DMS79 (cell line): ENCODE measurements at places on chromosomes 13 and 19.

DNA sequence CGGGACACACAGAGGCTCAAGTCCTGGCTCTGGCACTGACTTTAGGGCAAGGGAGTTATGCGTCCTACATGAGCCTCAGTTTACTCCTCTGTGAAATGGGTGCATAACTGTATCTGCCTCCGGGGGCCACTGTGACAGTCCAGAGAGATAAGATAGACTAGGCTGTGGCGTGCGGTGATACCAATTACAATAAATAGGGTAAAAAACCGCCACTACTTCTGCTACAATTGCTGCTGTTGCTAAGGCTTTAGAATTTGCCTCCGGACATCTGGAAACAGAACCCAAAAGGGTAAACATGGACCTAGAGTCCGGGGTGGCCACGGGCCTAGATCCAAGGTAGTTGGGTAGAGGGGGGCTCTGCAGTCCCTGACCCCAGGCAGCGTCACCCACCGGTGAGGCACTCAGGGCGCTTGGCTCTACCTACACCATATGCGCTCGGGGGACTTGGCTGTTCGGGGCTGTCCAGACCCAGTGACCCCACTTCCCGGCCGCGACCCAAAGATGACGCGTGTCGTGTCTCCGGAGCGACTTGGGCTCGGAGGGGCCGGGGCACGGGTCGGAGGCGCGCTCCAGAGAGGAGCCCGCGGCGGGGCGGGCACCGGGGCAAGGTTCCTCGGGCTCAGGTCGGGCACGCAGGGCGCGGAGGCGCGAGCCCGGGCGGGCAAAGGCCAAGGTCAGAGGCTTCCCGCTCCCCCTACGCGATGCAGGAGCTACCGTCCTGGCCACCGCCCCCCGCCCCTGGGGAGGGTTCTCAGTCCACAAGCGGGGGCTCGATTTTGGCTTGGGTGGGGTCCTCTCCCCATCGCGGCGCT, 1.1 kb downstream of the INSR start:
- DNase-seq = no peak

GRCh38 chr19:19554074-19555023, 16.3 kb downstream of the CILP2 start:
- DNase-seq = no peak

DNA sequence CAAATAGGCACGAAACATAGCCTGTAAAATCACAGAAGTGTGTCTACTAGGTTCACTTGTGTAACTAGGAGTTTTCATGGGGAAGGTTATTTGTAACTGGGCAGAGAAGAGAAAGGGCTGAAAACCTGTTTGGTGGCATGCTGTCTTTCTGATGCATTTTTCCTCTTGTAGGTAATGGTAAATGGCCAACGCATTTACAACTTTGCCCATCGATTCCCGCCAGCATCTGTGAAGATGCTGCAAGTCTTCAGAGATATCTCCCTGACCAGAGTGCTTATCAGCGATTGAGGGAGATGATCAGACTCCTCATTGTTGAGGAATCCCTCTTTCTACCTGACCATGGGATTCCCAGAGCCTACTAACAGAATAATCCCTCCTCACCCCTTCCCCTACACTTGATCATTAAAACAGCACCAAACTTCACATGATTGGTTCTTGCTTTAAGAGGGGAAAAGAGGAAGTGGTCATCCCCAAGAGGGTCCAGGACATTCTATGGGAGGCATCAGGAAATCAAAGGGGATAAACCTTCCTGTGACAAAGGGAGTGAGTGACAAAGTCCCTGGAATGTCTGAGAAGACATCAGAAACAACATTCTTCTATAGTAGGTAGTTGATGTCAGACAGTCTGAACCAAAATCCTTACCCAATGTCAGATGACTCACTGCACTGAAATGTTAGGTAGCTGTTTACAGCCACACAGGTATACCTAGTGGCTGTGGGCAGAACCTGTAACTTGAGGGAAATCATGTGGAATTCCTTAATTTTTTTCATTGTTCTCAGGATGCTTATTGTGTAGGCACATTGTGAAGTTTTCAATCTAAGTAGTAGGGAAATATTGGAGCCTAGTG, 5.0 kb downstream of the LGALS14 start:
- no peak for DNase-seq

- no peak for DNase-seq
Observed at GRCh38 chr13:25571237-25571636, 199.5 kb downstream of the ATP8A2 start.

DNA sequence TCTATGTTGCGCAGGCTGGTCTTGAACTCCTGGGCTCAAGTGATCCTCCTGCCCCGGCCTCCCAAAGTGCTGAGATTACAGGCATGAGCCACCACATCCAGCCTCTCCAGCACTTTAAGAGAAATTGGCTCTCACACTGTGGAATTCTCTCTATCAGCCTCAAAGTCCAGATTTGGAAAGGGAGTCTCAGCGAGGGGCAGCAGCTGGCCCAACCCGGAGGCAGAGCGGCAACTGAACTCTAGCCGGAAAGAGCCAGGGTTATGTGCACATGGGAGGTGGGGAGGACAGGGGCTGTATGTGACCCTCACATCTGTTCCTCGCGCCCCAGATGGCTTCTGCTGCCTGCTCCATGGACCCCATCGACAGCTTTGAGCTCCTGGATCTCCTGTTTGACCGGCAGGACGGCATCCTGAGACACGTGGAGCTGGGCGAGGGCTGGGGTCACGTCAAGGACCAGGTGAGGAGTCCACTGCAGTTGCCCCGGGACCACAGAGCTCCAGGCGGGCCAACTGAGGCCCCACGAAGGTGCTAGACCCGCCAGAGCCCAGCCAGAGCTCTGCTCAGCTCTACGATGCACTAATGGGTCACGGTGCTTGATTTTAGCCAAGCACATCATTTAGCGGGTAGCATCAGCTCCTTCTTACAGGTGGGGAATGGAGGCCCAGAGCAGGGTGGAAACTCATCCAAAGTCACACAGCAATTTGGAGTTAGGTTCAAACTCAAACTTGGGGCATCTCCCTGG, 1.3 kb downstream of the CREB3L3 start:
- DNase-seq = no peak

DNA sequence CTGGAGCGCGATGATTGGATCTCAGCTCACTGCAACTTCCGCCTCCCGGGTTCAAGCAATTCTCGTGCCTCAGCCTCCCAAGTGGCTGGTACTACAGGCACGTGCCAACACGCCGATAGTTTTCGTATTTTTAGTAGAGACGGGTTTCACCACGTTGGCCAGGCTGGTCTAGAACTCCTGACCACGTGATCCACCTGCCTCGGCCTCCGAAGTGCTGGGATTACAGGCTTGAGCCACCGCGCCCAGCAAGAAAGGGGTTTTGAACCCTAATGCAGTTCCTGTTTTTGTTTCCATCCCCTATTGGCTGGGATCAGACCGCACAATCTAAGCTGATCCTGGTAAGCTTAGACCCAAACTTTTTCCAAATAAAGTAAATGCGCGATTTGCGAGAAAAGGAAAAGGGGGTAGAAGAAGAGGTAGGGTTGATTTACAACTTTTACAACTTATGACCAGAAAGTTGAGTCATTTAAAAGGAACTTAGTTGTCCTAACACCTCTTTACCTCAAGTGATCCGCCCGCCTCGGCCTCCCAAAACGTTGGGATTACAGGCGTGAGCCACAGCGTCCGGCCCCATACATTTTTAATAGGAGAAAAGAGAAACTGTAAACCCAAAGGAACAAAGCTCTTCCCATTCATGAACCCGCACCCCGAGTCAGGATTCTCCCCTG, 764 bp downstream of the ZNF626 start:
- DNase-seq = no peak

DNA sequence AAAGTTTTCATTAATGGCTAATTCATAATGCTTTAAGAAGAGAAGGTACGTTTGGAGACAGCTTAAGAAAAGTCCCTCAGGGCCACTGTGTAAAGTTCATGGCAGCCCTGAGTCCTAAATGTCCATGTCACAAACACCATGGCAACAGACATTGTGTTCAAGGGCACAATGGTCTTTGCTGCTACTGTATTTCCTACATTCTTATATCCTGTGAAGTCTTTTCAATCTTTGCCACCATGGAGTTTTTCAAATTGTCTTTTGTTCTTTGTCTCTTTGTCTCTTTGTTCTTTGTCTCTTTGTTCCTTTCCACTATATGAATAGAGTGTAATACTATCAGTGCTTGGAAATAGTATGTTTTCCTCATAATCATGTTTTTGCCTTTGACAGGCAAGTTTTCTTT, 178.8 kb downstream of the VWA8 start:
- no peak for DNase-seq

DNA sequence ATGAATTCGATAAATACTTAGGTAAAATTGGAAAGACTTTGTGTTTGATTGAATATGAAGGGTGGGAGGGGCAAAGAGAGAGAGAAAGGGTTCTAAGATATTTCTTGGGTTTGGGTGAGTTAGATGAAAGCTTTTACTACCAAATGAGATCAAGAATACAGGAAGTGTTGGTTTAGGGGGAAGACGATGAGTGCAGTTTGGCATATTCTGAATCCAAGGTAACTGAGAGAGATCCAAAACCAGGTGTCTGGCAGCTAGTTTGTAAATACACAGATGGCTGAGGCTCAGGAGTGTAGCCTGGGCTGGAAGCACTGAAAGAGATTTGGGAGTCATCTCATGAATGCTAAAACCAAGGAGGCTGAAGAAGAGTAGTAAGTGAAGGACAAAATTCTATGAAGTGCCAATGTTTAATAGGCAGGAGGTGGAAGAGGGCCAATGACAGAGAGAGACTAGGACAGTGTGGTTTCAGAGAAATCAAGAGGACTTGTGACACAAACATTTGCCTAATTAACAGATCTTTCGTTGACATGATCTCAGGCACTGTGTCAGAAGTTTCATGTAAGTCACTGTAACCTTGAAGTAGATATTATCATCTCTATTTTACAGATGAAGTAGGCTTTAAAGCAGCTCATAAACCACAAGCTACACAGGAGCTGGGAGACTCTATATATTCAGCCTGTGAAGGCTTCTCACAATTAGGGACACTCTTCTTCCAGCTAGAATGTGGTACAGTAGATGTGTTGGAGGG, 70.2 kb upstream of the ZDHHC20 start:
- no peak for DNase-seq

DNA sequence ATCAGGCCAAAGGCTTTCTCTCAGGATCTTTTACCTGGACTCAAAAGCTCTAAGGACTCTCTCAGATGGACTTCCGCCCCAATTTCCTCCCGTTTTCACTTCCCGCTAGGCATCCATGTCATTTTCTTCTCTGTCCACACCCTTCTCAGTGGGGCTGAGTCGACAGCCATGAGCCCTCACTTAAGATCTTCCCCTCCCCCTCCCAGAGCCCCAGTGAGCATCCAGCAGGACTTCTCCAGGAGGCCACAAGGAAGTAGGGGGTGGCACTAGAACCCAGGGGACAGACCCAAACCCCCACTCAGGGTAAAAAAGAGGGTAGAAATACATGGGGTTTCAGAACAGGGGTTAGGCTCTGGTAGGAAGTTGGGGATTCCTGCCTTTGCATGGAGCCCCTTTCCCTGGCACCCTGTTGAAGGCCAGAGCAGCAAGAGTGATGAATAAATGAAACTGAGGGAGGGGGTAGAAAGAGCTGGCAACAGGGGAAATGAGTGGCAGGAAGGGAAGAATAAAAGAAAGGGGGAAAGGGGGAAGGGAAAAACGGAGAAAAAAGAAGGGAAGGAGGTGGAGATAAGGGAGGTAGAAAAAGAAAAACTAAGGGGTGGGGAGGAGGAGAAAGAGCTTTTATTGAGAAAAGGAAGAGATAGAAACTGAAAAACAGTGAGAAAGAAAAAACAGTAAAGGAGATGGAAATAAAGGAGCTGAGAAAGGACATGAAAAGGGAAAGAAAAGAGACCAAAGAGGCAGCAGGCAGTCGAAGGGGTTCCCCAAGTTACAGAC, 42.3 kb downstream of the DEDD2 start:
- DNase-seq = no peak

DNA sequence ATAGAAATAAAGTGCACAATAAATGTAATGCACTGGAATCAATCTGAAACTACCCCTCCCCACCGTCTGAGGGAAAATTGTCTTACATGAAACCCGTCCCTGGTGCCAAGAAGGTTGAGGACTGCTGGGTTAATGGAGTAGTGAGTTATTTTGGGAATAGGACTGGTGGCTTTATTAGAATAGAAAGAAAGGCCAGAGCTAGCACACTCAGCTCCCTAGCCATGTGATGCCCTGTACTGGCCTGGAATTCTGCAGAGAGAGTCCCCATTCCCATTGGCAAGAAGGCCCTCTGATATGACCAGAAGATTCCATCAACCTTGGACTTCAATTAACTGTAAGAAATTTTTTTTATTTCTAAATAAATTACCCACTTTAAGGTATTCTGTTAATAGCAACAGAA, 393.5 kb upstream of the PCDH9 start:
- DNase-seq = no peak

DNA sequence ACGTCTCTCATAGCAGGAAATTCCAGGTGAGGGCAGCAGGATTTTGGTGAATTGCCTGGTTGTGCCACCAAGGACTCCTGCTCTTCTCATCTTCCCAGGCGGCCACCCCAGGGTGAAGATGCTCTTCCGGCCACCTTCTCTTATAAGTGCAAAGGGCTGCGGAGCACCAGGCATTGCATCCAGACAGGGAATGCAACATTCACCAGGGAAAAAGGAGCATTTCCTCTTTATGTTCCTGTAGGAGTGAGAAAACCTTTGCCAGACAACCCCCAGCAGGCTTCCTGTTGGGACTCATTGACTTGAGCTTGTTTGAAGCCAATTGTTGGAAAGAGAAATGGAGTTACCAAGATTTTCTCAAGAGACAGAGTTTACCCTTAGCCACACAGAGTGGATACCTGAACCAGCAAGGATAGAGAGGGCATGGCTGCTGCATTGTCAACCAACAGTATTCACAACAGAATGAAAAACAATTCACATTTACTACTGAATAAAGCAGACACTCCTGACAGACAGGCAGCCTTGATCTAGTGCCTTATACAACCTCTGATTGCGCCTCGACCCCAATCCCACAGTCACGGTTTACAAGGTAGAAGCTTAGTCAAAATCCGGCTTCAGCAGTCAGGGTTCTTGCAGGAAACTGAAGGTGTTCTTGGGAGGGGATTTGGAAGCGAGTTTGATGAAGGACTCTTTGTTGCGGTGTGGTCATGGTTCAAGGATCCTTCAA, 1.8 kb upstream of the ATP11A start:
- no peak for DNase-seq

DNA sequence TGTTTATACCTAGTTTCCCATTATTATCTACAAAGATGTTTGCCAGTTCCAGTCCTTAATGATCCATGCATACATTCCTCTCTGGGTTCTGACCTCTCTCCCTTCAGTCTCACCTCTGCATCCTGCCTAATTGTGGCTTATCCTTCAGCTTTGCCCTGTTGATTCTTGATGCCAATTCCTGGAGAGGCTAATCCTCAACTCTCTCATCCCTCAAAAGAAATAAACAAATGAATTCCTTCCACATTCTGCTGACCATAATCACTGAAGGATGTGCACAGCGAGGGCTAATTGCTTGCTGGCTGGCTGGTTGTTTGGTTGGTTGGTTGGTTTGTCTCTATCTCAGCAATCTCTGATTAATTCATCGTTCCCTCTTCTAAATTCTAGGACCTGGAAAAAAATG, 113.8 kb downstream of the IRS2 start:
- DNase-seq = no peak

DNA sequence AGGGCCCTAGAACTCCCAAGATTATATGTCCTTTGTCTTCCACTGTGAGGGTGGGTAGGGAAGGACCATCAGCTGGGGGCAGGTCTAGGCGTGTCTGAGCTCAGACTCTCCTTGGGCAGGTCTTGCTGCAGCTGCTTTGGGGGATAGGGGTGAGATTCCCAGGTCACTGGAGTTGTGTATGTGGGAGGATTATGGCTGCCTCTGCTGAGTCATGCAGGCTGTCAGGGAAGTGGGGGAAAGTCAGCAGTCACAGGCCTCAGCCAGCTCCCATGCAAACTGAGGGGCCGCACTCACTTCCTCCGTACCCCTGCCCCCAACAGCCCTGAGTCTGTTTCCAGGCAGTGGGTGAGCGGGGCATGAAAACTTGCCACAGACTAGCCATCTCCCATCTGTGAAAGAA, 600.8 kb downstream of the DIAPH3 start:
- no peak for DNase-seq
